ENCODE measurements at places on chromosomes 7 and 10.

DNA sequence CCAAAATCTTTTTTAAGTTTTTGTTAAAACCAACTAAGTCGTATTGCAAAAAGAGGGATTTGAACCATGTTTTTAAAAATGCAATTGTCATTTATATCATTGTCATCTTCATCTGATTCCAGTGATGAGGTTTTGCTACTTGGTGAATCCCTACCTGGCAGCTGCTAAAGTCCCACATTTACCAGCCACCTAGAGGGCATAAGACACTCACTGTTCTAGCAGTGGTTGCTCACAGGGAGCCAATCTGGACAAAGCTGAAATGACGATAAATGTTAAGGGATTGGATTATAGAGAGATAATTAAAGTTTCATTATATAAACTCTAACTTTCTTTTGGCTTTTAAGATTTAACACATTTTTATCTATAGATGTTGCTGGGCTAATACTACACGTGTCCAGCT lies 18.7 kb downstream of the KIFBP start:
- no peak overlapping the region for H3K27ac ChIP-seq
- H3K4me1 ChIP-seq, result peaks cover 3% of the 10 kb centered on the region
- no peak overlapping the region for H3K4me3 ChIP-seq
- no peak for DNase-seq
- H3K36me3 ChIP-seq, result peaks cover 14% of the 10 kb centered on the region

GRCh38 chr7:121237601-121238000 lies 91.2 kb upstream of the WNT16 start:
- H3K4me1 ChIP-seq, result no peaks in the 10 kb centered on the region
- H3K36me3 ChIP-seq, result no peaks in the 10 kb centered on the region
- H3K4me3 ChIP-seq, result no peak overlapping the region
- DNase-seq, result no peak
- peaks cover 13% of the 10 kb centered on the region for H3K27me3 ChIP-seq

- DNase-seq, result no peak
- H3K4me3 ChIP-seq, result no peak overlapping the region
- H3K27me3 ChIP-seq, result no peaks in the 10 kb centered on the region
- peaks cover 21% of the 10 kb centered on the region for H3K36me3 ChIP-seq
- no peaks in the 10 kb centered on the region for H3K4me1 ChIP-seq
Measured at GRCh38 chr10:74486659-74487058, 335.6 kb downstream of the ADK start.

GRCh38 chr7:38190011-38190410 lies 12.0 kb downstream of the STARD3NL start:
- no peaks in the 10 kb centered on the region for H3K27me3 ChIP-seq
- no peak overlapping the region for H3K4me3 ChIP-seq
- no peak for DNase-seq
- no peak overlapping the region for H3K27ac ChIP-seq
- peaks cover 18% of the 10 kb centered on the region for H3K4me1 ChIP-seq

DNA sequence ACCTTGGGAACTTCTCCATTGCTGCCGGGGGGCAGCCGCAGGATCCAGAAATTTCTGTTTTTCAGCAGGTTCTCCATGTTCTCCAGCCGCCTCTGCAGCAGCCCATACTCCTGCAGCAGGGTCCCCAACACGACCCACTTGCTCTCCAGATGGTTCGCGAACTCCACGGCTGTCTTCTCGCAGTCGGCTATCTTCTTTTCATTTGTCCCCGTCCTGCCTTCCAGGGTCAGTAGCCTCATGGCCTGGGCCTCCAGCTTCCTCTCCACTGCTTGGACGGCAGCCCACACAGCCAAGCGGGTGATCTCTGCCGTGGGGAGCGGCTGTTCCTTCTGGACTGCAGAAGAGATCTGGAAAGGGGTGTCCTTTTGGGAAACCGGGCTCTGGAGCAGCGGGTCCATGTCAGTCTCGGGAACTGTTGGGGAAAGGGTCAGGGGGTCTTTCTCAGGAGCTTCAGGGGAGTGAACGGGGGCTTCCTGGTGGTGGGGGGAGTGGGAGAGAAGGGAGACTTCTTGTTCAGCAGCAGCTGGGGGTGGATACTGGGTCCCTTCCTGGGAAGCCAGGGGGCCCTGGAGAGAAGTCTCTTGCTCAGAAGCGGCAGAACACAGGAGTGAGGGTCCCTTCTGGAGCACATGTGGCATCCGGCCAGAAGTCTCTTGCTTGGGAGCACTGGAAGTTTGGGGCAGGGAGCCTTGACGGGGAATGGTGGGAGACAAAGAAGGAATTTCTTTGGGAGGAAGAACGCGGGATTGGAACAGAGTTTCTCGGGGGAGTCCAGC lies 5.5 kb downstream of the ZNF777 start:
- H3K36me3 ChIP-seq, result peaks cover 14% of the 10 kb centered on the region
- H3K4me1 ChIP-seq, result peaks cover 14% of the 10 kb centered on the region
- peak; percentile 25 for DNase-seq
- H3K4me3 ChIP-seq, result no peak overlapping the region
- no peak overlapping the region for H3K27ac ChIP-seq
- no peaks in the 10 kb centered on the region for H3K27me3 ChIP-seq

DNA sequence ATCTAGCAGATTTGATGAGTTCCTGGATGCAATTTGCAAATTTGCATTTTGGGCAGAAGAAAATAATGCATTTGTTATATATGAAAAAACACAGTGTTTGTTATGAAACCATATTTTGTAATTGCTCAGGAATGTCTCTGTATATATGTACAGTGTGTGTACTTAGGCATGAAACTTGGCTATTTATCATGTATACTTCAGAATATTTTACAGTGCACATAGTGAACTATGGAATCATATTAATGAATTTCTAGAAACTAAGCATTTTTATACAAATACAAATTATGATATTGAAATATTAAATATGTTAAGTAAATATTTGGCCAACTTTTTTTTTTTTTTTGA lies 107.5 kb downstream of the TWIST1 start:
- no peaks in the 10 kb centered on the region for H3K4me1 ChIP-seq
- no peak for DNase-seq
- H3K36me3 ChIP-seq, result no peaks in the 10 kb centered on the region
- no peaks in the 10 kb centered on the region for H3K27me3 ChIP-seq
- H3K4me3 ChIP-seq, result no peak overlapping the region

GRCh38 chr7:155750255-155751125 lies 61.8 kb downstream of the SHH start:
- DNase-seq, result no peak
- H3K4me1 ChIP-seq, result peaks cover 61% of the 10 kb centered on the region
- no peak overlapping the region for H3K27ac ChIP-seq
- H3K36me3 ChIP-seq, result peaks cover 48% of the 10 kb centered on the region

DNA sequence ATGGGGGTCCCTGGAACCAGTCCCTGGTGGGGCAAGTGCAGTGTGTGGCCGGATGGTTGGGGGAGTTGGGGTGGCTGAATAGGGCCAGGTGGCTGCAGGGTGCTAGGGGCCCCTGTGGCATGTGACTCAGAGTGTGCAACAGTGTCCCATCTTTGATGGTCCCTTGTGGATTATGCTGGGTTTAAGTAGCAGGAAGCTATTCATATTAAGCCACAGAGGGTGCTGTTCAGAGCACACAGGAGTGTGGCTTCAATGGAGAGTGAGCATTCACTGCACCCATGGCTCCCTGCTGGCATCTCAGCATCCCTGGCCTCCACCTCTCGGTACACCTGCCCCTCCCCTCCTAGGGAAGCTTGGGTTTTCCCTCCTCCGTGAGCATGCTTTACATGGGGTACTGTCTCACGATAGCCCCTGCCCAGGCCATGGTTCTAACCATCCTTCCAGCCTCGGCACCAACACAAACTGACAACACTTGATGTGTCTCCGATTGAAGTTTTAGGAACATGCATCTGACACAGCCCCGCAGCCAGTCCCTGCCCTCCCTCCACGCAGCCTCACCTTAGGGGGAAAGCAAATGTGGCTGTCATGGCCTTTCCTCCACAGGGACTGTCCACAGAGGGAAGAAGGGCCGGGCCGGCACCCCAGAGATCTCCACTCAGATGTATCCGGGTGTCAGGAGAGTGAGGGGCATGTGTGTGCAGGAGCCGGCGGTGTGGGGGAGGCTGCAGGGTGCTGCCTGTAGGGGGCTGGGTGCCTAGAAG lies 30.4 kb upstream of the PPIF start:
- peak overlapping the region; percentile 74 for H3K4me3 ChIP-seq
- peak; percentile 74 for DNase-seq
- no peaks in the 10 kb centered on the region for H3K27me3 ChIP-seq
- H3K4me1 ChIP-seq, result peaks cover 60% of the 10 kb centered on the region
- H3K27ac ChIP-seq, result peak overlapping the region; percentile 94
- H3K36me3 ChIP-seq, result peaks cover 21% of the 10 kb centered on the region

GRCh38 chr10:78690354-78691111 lies 378.2 kb upstream of the ZMIZ1 start:
- no peak overlapping the region for H3K4me3 ChIP-seq
- no peaks in the 10 kb centered on the region for H3K27me3 ChIP-seq
- H3K4me1 ChIP-seq, result no peaks in the 10 kb centered on the region
- H3K36me3 ChIP-seq, result no peaks in the 10 kb centered on the region

- peaks cover 23% of the 10 kb centered on the region for H3K4me1 ChIP-seq
- H3K27ac ChIP-seq, result no peak overlapping the region
- H3K27me3 ChIP-seq, result no peaks in the 10 kb centered on the region
- H3K36me3 ChIP-seq, result no peaks in the 10 kb centered on the region
- H3K4me3 ChIP-seq, result no peak overlapping the region
Measured at GRCh38 chr10:6917125-6917524, 337.0 kb upstream of the PRKCQ start.

DNA sequence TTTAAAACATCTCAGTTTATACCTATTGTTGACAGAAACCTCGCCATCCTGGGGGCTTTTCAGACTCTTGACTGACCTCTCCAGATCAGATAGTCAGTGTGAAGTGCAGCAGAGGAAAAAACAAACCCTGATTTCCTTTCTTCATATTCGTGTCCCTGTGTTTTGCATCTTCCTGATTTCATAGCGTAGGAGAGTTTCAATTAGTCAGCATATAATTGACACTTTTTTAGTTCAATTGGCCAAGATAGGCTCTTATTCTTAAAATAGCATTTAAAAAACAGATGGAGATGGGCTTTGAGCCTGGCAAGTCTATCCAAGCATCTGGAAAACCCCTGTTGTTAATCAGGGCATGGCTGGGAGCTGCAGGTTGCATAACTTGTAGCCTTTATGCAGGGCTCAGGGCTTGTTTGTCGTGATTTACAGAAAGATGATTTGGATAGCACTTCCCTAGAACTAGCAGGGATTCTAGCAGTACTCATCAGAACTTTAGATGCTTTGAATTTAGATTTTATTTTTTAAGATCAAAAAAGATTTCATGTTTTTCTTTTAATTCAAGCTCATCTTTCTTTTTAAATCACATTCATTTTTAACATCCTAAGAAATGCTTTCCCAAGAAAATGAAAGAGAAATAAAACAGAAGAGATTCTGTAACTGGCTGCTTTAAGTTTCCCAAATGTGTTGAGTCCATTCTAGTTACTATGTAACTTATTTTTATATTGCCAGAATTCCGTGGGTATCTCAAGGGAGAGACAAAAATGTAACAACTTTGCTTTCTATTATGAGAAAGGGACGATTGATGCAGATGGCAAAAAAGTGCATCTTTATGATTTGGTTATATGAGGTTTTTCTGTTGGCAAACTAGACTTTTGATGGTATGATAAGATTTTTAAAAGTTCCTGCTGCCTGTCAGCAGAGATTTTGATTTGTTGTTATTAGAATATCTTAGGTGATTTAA lies 270.8 kb upstream of the FZD8 start:
- H3K27ac ChIP-seq, result no peak overlapping the region
- no peaks in the 10 kb centered on the region for H3K36me3 ChIP-seq
- no peaks in the 10 kb centered on the region for H3K4me1 ChIP-seq
- no peaks in the 10 kb centered on the region for H3K27me3 ChIP-seq
- H3K4me3 ChIP-seq, result no peak overlapping the region

DNA sequence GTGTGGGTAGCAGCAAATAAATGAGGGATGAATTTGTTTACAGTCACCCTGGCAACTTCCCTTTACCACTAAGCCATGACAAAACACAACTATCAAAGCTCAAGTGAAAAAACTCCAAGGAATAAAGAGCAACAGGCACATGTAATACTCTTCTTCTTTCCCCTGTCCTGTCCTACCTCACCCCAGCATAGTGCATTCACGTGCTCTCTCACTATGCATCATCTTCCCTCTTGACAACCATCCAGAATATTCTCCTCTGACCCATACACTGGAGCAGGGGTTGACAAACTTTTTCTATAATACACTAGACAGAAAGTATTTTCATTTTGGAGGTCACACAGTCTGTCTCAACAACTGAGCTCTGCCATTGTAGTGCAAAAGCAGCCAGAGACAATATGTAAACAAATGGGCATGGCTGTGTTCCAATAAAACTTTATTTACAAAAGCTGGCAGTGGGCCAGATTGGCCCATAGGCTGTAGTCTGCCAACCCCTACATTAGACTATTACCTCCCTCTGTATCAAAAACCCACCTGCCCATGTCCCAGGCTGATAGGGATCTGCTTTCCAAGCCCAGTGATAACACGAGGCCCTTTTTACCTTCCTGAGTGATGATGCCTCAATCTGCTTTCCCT lies 354.5 kb downstream of the FGFR2 start:
- no peaks in the 10 kb centered on the region for H3K27me3 ChIP-seq
- H3K36me3 ChIP-seq, result no peaks in the 10 kb centered on the region
- no peak overlapping the region for H3K4me3 ChIP-seq

DNA sequence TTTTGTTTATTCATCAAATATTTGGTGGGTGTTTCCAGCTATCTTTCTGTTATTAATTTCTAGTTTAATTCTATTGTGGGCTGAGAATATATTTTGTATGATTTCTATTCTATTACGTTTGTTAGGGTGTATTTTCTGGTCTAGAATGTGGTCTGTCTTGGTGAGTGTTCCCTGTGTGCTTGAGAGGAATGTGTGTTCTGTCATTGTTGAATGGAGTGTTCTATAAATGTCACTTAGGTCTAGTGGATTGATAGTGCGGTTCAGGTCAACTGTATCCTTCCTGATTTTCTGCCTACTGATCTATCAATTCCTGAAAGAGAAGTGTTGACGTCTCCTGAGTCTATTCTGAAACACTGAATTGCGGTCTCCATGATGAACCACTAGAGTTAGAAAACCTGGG lies 8.5 kb downstream of the HTRA1 start:
- no peaks in the 10 kb centered on the region for H3K36me3 ChIP-seq
- no peak overlapping the region for H3K27ac ChIP-seq
- peaks cover 7% of the 10 kb centered on the region for H3K4me1 ChIP-seq
- DNase-seq, result no peak
- H3K27me3 ChIP-seq, result peaks cover 72% of the 10 kb centered on the region
- H3K4me3 ChIP-seq, result no peak overlapping the region

DNA sequence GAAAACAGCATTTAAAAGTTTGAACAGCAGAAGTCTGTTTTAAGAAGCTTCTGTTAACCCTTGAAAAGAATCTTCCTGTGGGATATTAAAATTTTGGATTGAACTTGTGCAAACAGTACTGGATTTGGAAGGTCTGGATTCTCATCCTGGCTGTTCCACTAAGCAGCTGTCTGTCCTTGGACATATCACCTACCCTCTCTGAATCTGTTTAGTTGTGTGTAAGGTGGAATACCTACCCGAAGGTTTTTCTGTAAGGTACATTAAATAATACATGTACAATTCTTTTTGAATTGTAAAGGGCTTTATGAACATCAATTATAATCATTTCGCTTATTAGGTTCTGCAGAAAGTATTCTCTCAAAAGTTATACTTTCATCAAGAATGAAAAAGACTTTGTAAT lies 2.2 kb downstream of the PDCD4 start:
- H3K4me1 ChIP-seq, result peaks cover 55% of the 10 kb centered on the region
- no peaks in the 10 kb centered on the region for H3K27me3 ChIP-seq
- DNase-seq, result no peak
- peaks cover 25% of the 10 kb centered on the region for H3K36me3 ChIP-seq

Measured in activated CD8-positive, alpha-beta memory T cell treated with anti-CD3 and anti-CD28 coated beads, Interleukin-2, amount 10 ng/mL, durations not matched to agents 7 days and 5 days (primary cell).